ENCODE measurements at places on chromosomes 11 and 22.
A peak's percentile ranks its signal among the peaks of the same experiment; 100 is the strongest.

DNA sequence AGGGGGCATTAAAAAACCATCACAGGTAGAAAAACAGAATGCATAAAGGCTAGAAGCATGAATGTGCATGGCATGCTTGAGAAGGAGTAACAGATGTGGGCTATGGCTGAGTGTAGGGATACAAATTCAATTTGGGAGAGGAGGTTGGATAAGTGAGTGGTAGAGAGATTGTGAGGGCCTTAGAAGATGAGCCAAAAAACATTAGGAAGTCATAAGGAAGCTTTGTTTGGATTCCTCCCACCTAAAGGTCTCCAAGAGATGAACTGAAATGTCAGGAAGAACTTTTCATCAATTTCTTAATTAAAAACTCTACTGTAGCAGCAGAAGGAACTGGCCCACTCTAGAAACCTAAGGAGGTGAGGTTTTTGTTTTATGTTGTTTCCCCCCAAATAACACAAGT, 41.2 kb upstream of the CSNK2A3 start:
- DNase-seq = no peak

GRCh38 chr11:69430566-69430965, 50.9 kb upstream of the LINC01488 start:
- no peak for DNase-seq

GRCh38 chr11:326592-326841, 5.9 kb upstream of the IFITM3 start:
- no peak for DNase-seq

DNA sequence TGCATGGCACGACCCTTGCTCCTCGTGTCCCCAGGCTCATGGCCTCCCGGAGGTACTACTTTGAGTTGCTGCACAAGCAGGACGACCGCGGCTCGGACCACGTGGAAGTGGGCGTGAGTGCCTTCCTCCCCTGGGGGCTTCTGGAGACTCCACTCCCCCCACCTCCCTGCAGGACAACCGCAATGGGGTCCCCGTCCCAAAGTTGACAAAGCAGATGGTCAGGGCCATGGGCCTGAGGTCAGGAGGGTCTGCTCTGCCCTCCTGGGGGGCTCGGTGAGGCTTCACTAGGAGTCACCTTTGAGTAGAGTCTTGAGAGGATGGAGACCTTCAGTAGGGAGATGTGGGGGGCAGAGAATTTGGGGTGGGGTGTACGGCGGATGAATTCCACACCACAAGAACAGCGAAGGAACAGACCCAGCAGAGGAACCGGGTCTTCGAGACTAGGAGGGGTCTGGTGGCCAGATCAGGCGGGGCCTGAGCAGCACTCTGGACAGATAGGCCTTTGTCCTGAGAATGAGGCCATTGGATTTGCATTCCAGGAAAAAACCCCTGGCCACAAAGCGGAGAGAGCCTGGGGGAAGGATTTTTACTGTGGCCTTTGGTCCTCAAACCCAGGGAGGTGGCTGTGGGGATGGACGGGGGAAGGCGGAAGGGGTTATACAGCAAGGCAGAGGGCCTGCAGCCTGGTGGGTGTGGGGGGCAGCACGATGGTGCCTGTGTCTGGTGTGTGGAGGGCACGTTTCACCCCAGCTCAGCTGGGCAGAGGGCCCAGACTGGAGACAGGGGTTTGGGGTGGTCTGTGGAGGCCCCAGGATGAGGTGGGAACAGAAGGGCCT, 4.6 kb downstream of the B4GALNT4 start:
- no peak for DNase-seq

DNA sequence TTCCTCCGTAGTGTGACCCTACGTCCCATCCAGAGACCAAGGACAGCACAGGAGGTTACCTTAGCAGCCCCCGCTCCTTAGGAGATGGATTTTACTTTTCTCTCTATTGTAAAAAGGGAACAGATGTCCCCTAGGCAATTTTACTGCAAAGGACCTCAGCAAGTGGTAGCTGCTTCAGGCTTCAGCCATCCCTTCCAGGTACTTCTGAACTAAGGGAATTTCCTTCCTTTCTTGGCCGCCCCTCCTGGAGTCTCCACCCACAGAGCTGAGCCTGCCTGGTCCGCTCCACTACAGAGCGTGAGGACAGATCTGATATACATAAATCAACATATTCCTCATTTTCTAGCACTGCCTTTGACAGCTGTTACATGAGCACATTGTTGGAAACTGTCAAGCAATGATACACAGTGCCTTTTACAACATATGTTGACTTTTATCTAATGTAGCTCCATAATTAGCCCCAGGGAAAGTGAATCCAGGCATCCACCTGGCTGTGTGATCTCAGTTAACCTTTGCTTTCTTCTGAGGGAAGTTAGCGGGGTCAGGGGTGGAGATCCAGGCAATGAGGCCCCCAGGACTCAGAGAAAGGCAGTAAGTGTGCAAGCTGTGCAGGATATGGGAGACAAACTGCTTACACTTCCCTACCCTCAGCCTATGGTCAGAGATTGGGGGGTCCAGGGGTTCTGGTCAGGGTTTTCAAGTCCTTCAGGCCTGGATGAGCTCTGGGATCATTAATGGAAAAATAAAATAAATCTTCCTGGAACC, 51.9 kb downstream of the SPATA19 start:
- DNase-seq = no peak

- DNase-seq = no peak
Observed at GRCh38 chr11:48025984-48026340, 45.6 kb downstream of the PTPRJ start.

DNA sequence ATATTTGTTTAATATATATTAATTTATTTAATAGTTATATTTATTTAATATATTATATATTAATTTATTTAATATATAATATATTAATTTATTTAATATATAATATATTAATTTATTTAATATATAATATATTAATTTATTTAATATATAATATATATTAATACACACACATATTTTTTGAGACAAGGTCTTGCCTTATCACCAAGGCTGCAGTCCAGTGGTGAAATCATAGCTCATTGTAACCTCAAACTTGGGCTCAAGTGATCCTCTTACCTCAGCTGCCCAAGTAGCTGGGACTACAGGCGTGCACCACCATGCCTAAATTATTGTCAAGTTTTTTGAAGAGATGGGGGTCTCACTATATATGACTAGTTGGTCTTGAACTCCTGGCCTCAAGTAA, 51.4 kb upstream of the DDI1 start:
- DNase-seq = no peak

DNA sequence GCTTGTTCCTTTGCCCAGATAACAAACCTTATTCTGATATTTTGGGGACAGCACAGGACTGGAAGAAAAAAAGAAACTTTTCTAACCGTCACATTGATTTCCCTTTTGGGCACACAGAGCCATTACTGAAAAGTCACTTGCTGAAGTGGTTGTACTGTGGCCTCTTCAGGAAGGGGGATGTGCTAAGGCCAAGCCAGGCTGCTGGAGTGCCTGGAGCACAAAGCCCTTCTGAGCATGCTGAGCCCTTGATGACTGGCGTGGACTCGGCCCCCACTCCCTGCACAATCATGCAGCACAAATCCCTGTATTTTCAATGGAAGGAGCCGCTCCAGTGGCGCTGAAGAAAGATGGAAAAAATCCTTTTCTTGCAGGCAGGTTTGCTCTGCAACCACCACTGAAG, 164.2 kb downstream of the NTM start:
- DNase-seq = no peak

DNA sequence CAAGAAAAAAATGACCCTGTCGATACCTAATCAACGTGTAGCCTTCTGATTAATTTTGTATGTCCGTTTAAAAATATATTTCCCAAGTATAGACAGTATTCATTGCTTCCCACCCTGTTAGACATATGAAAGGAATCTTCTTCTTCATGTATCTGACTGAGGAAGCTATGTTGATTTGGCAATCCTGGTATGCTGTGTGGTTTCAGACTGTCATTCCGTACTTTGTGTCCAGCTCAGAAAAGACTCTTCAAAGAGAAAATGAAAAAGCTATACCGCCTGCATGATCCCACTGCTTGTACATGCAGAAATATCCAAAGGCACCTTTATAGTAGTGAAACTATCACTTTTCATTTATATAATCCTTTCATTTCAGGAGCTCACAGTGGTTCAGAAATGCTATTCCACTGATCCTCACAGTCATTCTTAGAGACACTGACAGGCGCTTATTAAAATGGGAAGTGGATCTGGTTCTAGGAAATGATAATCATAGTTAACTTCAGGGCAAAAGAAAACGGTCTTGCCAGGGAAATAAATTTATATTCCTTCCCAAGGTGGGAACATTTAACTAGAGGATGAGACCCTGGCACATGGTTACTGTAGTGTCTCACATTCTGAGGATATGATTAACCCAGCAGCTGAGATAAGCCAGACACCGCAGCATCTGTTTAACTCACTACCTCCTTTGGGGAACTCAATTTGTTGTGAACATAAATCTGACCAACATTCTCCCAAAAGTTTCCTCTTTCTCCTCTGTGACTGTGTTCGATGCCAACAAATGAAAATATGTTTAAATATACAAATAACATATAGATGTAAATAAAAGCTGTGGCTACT, 599.2 kb upstream of the LUZP2 start:
- no peak for DNase-seq

GRCh38 chr22:19933341-19934241, 8.0 kb upstream of the COMT start:
- no peak for DNase-seq

- no peak for DNase-seq
Observed at GRCh38 chr11:61153593-61154095, 7.6 kb downstream of the VPS37C start.

DNA sequence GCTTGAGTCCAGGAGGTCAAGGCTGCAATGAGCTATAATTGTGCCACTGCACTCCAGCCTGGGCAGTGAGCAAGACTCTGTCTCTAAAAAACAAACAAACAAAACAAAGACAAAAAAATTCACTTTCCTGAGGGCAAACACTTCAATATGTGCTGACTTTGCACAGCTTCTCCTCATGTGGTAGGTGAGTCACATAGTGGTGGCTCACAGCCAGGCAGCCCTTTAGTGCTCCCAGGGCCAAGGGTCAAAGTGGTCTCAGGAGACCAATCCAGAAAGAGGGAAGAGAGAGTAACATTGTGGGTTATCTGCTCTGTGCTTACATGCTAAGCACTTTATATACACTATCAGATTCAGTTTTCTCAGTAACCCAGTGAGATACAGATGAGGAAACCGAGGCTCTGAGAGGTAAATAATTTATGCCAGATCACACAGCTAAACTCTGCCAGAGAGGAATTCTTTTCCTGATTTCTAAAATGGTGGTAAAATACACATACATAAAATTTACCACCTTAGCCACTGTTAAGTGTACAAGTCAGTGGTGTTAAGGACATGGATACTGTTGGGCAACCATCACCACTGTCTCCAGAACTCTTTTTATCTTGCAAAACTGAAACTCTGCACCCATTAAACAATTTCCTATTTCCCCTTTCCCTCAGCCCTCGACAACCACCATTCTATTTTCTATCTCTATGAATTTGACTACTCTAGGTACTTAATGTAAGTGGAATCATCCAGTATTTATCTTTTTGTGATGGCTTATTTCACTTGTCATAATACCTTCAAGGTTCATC, 231.7 kb upstream of the NARS2 start:
- DNase-seq = no peak

DNA sequence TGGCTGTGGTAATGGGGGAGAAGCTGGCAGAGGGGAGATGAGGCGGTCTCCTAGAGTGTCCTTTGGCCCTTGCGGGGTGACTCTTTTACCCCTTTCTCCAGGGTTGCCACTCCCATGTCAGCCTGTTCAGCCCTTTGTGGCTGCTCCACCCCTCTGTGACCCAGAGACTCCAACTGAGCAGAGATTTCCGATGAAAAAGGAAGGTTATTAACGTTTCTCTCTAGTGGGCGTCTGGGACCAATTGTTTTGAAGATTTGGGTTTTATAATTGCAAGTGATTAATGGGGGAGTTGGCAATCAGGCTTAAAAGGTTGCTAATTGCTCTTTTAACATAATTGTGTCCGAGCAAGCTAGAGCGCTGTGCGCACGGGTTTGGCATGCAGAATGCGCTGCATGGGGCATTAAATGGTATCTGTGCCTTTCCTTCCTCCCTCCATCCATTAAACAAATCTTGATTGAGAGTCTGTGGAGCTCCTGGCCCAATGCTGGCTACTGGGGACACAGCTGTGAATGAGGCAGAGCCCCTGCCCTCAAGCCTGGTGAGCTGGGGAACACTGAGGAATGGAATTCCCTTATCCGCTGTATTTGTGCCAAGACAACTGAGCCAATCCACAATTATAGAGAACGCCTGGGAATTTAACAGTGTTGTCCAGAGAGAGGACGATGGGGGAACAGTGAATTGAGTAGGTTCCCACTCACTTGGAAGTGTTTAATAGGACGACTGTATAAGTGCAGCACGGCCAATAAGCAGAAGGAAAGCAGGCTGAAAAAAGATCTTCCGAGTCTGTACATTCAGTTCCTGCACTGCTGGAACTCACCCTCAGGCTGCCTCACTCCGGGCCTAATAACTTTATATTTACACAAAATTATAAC, 295.9 kb downstream of the MIAT start:
- DNase-seq = no peak

- DNase-seq = no peak
Observed at GRCh38 chr22:43978558-43978957, 23.3 kb downstream of the SAMM50 start.

GRCh38 chr11:118291477-118292135, 12.9 kb upstream of the CD3E start:
- DNase-seq = no peak

GRCh38 chr11:120501976-120502755, 9.4 kb upstream of the GRIK4 start:
- DNase-seq = no peak

DNA sequence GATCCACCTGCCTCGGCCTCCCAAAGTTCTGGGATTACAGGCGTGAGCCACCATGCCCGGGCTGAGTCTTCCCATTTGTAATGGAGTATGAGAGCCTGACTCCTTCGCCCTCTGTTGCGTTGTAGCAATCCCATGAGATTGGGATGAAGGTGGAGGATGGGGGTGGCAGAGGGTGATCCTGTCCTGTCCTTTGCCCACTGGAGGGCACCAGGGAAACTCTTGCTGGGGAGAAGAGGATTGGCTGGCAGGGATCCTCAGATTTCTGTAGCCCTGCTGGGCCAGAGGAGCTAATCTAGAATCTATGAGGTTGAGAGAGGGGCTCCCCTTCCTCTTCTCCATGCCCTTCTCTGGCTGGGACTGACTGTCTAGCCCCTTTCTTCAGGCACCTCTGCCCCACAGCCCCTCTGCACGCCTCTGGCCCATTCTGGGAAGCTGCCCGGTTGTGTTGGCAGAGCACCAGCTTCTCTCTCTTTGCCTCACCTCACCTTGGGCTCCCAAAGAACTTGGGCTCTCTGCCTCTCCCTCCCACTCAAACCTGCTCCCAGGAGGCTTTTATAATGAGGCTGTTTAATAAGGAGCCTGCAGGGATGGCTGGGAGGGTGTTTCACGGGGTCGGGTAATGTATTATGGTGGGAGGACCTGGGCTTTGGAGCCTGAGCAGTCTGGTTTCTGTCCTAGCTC, 9.5 kb upstream of the CATSPER1 start:
- DNase-seq = no peak

GRCh38 chr22:37022483-37023337, 3.2 kb downstream of the MPST start:
- DNase-seq = no peak

- DNase-seq = peak; percentile 9
Observed at GRCh38 chr11:32288276-32288675, 147.1 kb downstream of the WT1 start.

- DNase-seq = peak; percentile 85
Observed at GRCh38 chr11:64787526-64788320, 9.4 kb upstream of the SF1 start.

- DNase-seq = no peak
Observed at GRCh38 chr11:113287801-113288200, 26.6 kb upstream of the TTC12 start.
